Chondrocyte (in vitro differentiated cells): ENCODE measurements at places on chromosomes 12 and 14.

- no peak for DNase-seq
Measured at GRCh38 chr12:56437430-56438176, 11.6 kb downstream of the TIMELESS start.

DNA sequence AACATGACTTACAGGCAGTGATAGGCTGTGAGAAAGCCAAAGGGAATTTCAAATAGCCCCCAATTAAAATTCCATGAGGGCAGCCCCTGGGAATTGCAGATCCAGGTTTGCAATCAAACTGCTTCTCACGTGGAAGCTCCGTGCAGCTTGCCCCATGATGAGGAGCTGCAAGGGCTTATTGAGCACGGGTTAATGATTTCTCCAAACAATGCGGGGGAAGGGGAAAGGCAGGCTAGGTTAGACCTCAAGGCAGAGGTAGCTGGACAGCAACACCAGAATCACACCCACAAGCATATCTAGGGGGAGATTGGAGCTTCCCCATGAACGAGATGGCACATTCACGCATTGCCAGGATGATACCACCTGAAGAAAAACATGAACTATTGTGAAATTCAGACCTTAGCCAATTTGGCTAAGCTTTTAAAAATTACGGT lies 5.0 kb upstream of the DUSP6 start:
- DNase-seq = no peak

- no peak for DNase-seq
Measured at GRCh38 chr12:31588976-31589375, 2.0 kb downstream of the DENND5B start.

DNA sequence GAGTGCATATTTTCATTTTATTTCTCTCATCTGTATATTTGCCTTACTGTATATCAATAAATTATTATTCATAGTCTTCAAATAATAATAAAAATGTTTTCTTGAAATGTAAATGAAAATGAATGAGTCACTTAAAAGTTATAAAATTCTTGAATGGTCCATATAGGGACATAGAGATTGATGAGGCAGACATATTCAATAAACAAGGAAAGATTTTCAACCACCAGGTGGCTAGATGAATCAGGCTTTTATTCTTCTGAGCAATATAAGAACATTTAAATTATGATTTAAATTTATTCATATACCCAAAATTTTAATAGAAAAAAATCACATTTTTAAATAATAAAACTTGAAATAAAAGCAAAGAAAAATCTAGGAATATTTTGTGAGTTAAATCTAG lies 249.5 kb downstream of the ACSS3 start:
- DNase-seq = no peak

DNA sequence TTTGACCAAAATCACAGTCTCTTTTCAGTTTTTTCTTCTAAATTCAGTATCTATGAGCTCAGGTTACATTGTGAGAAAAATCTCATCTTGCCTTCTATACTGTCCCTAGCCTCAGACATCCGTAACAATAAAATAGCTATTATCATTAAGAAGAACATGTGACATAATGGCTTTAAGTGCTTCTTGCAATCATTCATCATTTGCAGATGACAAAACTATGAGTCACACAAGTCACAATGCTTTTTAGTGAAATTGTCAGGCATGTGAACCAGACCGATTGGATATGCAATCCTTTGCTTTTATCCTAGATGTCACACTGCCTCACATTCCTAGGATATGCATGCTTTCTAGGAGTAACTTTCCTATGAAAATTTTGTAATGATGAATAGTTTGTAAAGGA lies 313.1 kb downstream of the SLC6A15 start:
- no peak for DNase-seq

DNA sequence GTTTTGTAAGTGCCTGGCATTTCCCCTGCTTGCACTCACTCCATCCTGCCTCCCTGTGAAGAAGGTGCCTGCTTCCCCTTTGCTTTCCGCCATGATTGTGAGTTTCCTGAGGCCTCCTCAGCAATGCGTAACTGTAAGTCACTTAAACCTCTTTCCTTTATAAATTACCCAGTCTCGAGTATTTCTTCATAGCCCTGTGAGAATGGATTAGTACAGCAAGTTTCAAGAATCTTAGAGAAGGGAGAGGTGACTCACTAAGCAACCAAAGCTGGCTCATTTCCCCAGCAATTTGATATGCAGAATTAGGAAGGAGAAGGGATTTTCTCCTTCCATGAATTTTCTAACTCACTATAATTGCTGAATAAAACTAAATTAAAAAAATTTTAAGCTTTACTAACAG lies 251.0 kb upstream of the FOXG1 start:
- DNase-seq = no peak

DNA sequence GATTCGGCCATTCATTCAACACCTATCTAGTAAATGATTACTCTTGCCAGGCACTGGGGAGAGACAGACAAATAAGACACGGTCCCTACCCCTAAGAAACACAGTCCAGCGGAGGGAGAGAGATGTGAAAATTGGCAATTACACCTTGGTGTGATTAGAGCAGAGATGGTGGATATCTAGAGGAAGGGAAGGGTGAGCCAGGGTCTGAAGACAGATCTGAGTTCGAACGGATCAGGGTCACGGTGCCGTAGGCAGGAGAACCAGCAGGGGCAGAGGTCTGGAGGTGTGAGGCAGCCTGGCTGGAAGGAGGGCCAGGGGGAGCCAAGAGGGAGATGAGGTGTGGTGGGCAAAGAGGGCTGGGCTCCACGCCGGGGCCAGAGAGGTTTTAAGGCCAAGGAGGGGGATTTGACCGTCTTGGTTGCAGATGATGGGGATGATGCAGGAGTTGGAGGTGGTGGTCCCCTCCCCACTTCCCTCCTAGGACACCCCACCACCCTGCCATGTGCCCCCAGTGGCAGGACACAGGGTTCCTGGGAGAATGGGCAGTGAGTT lies 27.1 kb downstream of the FAM222A start:
- DNase-seq = peak; percentile 66

DNA sequence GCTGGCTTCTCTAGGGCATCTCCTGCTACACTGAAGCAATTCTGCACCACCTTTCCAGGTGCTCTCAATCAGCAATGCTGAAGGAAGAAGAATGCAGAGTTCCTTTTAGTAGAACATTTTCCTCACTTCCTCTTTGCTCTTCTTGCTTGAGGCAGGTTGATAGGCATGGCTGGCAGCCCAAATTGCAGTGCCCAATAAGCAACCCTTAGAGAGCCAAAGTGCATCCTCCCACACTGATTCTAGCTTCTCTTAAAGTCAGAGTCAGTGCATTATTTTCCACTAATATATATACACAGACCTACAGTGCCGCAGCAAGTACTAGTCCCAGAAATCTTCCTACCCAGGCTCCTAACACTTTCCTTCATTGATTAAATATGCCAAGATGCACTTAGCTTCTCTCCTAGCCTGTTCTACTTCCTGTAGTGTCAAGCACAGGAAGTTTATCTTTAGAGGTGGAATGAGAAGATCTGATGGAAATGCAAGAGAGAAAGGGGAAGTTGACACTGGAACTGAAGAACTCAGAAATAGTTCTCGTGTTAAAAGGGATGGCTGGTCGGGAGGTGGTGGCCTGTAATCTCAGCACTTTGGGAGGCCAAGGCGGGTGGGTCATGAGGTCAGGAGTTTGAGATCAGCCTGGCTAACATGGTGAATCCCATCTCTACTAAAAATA lies 132.7 kb downstream of the SSPN start:
- no peak for DNase-seq

GRCh38 chr14:55908106-55908505 lies 210.1 kb upstream of the PELI2 start:
- no peak for DNase-seq

DNA sequence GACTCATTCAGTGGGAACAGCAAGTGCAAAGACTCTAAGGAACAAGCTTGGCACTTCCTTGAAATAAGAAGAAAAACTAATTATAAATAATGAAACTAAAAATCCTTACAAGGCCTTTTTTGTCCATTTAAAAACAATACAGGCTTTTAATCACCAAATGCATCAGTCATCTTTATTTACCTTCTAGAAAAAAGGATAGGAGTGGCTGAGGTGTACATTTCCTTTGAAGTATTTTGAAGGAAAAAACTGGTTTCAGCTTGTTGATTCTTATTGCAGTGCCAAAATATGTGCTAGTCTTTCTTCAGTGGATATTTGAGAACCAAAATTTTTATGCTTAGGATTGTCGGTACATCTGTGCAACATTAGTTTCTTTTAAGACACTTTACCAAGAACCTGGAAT lies 29.8 kb downstream of the MED21 start:
- DNase-seq = no peak

- no peak for DNase-seq
Measured at GRCh38 chr14:90678846-90679362, 137.3 kb downstream of the TTC7B start.

- no peak for DNase-seq
Measured at GRCh38 chr12:124379938-124380754, 85.3 kb downstream of the RFLNA start.

GRCh38 chr12:104201238-104202001 lies 14.2 kb upstream of the TXNRD1 start:
- no peak for DNase-seq

DNA sequence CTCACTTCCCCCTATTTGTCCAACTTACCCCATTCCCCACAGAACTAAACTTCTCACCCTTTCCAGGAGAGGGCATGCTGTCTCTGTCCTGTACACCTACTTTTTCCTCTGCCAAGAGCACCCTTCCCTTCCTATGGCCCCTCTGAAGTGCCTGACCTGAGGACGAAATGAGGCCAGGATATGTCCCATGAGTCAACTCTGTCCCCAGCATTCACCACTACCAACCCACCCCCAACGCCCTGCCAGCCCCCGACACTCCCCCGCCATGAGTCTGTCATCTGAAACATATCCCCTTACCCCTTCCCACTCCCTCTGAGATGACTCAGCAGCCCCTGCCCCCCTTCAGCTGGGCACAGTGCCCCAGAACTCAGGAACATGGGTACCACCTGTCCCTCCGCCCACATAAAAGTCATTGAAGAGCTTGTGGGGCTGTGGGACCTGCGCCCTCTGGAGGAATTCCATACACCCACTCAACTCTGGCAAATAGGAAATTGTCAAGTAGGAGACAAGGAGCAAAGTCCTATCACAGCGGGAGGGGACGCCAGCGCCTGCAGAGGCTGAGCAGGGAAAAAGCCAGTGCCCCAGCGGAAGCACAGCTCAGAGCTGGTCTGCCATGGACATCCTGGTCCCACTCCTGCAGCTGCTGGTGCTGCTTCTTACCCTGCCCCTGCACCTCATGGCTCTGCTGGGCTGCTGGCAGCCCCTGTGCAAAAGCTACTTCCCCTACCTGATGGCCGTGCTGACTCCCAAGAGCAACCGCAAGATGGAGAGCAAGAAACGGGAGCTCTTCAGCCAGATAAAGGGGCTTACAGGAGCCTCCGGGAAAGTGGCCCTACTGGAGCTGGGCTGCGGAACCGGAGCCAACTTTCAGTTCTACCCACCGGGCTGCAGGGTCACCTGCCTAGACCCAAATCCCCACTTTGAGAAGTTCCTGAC lies 26.3 kb downstream of the ITGA7 start:
- DNase-seq = peak; percentile 74

GRCh38 chr12:55908726-55909512 lies 18.8 kb downstream of the PYM1 start:
- no peak for DNase-seq
